ENCODE measurements at places on chromosomes 1 and 21.

DNA sequence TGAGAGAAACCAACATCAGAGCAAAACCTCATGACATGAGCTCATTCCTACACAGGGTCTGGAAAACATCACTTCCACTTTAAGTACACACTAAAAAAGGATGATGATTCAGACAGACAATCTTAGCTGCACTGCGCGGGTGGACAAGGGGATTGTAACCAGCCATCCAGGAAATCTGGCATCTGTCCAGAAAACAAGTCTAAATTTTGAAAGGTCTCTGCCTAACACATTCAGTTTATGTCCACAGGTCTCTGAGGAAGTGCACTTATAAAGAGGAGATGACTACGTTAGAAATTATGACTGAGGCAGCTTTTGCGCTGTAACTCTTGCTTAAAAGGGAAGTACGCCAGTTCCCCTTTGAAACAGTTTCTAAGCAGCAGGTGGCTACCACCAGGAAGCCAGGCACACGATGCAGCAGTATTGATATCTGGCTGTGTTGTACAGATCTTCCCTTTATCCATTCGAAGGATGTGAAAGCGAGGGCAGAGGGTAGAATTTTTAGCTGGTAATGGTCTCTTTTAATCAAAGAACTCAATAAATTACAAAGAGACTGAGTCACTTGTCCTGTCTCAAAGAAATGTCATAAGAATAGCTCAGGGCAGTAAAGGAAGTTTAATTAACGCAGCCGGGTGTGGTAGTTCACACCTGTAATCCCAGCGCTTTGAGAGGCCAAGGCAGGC lies 128.0 kb downstream of the SETD4 start:
- DNase-seq, result peak; percentile 9

DNA sequence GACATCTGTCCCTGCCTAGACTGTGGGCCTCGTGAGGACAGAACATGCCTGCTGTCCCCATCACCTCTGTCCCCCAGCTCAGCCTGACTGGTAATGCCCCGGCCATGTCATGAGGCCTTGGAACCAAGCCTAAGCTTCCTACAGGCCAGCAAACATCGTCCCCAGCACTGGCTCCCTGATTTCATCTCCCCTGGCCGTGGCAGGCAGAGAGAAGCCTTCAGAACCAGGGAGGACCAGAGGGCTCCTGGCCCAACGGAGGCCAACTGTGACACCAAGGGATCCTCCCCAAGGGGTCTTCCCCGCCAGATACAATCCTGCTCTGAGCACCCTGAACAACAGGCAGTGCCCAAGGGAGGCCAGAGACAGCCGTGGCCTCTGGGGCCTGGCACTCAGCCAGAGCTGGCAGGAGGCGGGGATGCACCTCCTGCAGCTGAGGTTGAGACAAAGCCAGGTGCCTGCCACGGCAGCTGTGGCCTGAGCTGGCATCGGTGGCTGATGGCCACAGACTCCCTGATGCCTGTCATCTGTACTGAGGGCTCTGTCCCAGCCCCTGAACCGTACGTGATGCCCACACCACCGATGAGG lies 9.9 kb upstream of the NPHP4 start:
- no peak for DNase-seq

- DNase-seq, result no peak
Measured at GRCh38 chr1:207019161-207019560, 13.4 kb downstream of the C1orf116 start.

- no peak for DNase-seq
Measured at GRCh38 chr1:84720221-84720780, 30.0 kb upstream of the SSX2IP start.

GRCh38 chr1:188590641-188591040 lies 1761.9 kb downstream of the PLA2G4A start:
- no peak for DNase-seq

DNA sequence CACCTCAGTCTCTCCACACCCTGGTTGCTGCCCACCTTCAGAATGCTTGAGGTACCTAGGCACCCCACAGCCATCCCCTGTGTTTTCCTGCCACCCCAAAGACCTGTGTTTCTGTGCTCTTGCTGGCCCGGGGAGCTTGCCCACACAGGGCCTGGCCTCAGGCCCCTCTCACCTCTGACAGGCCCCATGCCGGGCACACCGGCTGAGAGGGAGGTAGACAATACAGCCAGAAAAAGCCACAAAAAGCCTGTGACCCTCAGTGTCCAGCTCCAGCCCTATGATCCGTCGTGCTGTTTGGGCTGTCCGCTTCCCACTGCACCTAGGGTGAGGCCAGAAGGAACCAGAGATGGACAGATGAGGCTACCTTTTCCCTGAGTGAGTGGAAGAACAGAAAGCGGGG lies 11.4 kb downstream of the SEMA6C start:
- no peak for DNase-seq

All from CMK (cell line).